ENCODE measurements at places on chromosomes 5 and 9.

DNA sequence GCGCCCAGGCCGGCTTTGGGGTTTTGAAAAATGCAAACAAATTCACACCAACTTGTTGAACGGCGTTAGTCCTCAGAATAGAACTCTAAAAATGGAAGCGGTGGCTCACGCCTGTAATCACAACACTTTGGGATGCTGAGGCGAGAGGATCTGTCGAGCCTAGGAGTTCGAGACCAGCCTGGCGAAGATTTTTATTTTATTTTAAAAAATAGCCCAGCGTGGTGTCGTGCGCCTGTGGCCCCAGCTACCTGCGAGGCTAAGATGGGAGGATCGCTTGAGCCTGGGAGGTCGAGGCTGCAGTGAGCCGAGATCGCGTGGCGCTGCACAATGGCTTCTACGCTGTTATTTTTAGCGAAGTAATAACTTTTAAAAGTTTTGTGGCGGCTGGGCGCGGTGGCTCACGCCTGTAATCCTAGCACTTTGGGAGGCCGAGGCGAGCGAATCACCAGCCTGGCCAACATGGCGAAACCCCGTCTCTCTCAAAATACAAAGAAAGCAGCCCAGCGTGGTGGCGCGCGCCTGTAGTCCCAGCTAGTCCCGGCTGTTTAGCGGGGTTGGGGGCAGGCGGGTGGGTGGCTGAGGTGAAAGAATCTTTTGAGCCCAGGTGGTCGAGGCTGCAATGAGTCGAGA, 694 bp upstream of the PLIN2 start:
- DNase-seq, result no peak

DNA sequence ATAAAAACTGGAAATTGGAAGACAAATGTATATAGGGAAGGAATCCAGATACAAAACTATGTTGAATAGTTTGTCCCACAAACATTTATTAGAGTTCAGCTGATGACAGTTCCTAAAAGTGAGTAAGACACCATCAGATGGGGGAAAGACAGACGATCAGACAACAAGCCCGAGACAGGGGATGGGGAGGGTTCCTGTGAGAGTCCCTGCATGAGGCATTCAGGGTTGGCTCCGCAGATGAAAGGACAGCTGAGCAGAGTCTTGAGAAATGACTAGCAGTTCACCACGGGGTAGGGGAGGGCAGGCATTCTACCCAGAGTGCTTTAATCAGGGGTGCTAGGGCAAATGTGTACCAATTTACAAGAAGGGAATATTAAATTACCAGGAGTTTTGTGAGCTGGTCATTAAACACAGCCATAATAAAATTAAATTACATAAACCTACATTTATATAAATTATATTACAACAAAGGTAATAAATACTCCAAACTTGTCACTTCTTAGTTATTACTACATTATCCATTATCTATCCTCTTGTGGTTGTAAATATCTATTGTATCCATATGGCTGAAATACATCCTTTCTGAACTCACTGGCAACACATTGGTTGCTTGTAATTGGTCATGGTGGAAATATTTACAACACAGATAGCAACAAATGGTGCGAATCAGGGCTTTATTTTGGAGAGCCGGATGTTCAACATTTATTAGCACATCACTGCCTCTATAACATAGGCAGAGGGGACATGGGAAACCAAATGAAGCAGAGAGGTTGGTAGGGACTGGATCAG, 27.8 kb downstream of the TNFSF15 start:
- no peak for DNase-seq

DNA sequence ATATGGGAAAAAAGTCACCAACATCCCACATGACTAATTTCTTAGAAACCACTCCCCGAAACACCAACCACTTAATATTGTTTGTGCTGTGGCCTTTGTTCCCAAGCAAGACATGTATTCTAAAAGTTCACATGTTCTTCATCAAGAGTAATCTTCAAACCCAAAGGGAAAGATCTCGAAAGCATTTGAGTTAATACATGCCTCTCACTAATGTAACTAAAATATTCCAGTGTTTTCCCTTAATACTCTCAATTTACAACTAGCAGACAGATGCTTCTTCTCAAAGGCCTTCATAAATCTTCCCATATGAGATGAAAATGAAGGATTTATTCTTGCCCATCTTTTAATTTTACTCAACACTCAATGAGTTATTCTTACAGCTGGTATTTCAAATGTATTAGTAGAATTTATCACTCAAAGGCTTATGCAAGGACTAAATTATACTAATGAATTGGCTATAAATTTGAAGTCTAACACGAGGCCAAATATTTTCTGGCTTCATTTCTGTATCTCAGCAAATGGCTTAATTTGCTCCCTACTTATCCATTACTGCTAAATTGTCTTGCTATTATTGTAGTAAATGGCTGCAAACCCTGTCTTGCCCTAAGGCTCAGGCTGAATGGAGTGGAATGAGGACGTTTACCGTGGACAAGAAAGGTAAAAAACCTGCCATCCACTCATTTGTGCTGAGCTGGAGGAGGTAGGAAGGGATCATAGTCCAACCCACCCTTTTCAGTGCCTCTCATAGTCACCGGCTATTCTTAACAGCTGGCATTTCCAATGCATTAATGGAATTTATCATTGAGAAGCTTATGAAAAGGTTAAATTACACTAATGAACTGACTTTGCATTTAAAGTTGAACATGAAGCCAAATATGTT, 474.4 kb downstream of the RASEF start:
- DNase-seq, result no peak

GRCh38 chr5:96881511-96882115, 5.3 kb downstream of the ERAP2 start:
- DNase-seq, result no peak
